ENCODE measurements at places on chromosomes 4 and X.
A peak's percentile ranks its signal among the peaks of the same experiment; 100 is the strongest.

- DNase-seq = no peak
These were observed 56.9 kb downstream of the OPHN1 start for GRCh38 chrX:68376373-68376772.

GRCh38 chr4:17376205-17376604 is 135.7 kb downstream of the QDPR start:
- DNase-seq = no peak

GRCh38 chr4:8652181-8653078 is 59.9 kb downstream of the CPZ start:
- DNase-seq = no peak

GRCh38 chrX:27746516-27746915 is 61.3 kb upstream of the MAGEB10 start:
- no peak for DNase-seq

- no peak for DNase-seq
These were observed 71.6 kb upstream of the TET2 start for GRCh38 chr4:105075045-105075444.

DNA sequence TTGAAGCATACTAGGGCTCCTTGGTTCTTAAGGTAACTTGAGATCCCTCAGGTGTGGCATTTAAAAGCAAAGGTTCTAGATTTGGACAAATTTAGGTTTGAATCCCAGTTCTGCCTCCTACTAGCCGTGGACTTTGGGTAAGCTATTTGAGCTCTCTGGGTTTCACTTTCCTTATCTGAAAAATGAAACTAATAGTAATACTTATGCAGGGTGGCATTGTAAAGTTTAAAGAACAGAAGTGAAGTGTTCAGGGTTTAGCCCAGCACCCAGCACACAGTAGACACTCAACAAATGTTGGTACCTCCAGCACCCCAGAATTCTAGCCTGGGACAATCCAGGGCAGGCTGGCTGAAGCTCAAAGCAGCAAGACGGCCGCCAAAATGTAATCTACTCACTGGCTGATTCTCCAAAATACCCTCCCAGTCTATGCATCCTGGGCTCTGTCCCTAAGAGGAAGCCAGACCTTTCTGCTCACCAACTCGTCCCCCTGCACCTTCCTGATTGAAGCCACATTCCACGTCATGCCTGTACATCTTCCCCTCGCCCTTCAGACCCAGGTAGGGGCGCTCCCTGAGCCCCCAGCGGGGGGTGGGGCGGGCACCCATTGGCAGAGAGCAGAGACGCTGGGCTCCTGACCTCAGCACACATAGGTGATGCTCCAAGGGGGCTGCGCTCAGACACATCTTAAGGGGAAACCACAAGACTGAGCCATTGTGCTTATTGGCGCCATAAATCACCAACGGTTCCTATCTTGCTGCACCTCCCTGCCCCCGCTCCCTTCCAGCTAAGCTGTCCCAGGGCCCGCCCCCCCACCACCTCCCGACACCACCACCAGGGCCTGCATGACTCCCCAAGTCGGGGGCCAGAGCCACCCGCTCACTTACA is 160.6 kb downstream of the BCOR start:
- DNase-seq = peak; percentile 29

GRCh38 chr4:89142691-89143669 is 31.6 kb downstream of the TIGD2 start:
- no peak for DNase-seq
